Activated CD8-positive, alpha-beta memory T cell treated with anti-CD3 and anti-CD28 coated beads, Interleukin-2, amount 50 U/mL, for 4 hours (primary cell): ENCODE measurements at places on chromosomes 1 and 21.

DNA sequence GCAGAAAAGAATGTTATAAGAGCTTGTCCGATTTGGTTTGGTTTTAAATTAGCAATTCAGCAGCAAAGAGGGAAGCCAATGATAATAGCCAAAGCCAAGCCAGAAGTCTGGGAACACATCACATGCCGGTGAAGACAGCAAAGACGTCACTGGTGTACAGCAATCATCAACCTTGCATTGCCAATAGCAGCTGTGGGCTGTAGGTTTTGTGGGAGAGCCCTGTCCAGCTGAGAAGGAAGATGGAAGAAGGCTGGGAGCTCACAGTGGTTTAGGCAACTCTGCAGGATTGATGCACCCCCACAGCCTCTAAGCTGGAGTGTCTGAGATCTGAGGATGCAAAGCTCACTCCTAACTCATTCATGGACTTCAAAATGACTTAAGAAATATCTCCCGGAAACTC lies 338.7 kb downstream of the SIPA1L2 start:
- DNase-seq = no peak

- no peak for DNase-seq
These were observed 379.8 kb downstream of the GPATCH2 start for GRCh38 chr1:217251121-217251520.

- no peak for DNase-seq
These were observed 554 bp upstream of the SLC39A1 start for GRCh38 chr1:153963850-153964331.

DNA sequence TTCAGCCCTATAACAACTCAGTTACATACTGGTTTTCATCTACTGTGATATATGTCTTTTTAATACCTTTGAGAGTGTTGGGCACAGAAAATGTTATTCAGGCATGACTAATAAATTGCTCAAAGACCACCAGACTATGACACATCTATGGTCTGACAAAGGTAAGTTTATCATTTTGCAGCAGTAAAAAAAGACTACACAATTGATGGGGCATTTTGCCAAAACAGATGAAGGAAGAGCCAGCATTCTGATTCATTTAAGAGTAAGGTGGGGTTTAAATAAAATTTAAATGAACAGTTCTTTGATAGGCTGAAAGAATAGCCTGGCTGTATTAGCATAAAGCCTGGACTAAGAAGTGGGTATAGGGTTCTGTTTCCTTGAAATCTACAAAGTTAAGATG lies 8.8 kb upstream of the RNPC3 start:
- DNase-seq = no peak

DNA sequence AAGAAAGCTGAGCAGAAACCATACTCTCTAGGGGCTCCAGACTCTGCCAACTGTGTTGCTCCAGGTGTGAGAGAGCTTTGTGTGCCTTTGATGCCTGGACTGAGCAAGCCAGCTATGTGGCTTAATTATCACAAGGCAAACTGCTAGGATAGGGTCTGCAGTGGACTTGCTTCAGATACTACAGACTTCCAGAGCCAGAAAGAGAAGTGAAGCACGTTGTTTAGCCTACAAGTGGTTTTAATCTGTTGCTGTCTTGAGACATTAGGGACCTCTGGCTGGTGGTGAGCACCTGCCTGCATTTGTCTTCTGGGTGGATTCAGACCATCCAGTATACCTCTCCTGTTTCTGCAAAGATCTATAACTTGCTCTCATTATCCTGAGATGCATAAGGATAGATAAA lies 353.4 kb upstream of the PLXNA2 start:
- no peak for DNase-seq

- no peak for DNase-seq
These were observed 19.6 kb downstream of the CDKN2C start for GRCh38 chr1:50989694-50990093.

DNA sequence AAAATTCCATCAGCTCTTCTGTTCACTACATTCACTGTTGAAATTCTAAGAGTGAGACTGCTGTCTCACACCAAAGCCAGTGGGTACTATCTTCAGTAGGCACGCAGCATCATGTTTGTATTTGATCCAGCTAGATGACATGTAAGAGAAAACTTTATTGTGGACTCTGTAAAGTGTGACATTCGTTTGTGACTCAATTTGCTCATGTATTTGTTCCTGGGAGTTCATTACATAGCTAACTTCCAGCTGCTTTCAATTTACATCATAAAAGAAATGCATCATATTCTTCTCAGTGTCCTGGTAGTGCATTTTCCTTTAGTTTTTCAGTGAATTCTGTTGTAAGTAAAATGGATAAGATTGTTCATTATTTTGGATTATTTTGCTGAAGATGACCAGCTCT lies 31.4 kb downstream of the CTH start:
- no peak for DNase-seq

GRCh38 chr1:71054281-71054731 lies 6.7 kb upstream of the PTGER3 start:
- no peak for DNase-seq

DNA sequence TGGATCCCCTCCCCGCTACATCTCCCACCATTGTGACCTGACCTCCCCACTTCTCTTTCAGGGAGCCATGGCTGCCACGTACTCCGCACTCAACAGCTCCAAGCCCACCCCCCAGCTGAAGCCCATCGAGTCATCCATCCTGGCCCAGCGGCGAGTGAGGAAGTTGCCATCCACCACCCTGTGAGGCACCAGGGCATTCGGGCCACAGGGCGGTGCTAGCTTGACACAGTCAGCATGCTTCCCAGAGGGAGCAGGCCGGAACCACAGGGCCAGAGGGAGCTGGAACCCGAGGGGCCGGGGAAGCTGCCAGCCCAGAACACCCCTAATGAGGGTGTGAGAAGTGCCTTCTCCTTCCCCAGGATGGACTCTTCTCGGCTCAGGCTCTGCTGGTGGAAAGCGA lies 44.5 kb downstream of the RPS6KA1 start:
- no peak for DNase-seq

- no peak for DNase-seq
These were observed 23.3 kb downstream of the NAV1 start for GRCh38 chr1:201562257-201562656.

DNA sequence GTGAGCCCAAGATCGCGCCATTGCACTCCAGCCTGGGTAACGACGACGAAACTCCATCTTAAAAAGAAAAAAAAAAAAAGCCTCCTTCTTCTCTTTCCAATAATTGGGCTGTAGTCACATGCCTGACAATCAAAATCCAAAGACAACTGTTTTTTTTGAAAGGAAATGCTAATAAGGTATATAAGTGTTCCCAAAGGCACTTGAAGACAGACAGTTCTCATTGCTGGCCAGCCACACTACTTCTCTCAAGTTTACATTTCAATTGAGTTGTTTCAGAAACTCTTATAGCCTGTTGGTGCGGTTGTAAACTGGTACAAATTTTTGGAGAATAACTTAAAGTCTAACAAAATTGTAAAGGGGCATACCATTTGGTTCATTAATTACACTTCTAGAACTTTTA lies 23.3 kb downstream of the GATAD2B start:
- no peak for DNase-seq

DNA sequence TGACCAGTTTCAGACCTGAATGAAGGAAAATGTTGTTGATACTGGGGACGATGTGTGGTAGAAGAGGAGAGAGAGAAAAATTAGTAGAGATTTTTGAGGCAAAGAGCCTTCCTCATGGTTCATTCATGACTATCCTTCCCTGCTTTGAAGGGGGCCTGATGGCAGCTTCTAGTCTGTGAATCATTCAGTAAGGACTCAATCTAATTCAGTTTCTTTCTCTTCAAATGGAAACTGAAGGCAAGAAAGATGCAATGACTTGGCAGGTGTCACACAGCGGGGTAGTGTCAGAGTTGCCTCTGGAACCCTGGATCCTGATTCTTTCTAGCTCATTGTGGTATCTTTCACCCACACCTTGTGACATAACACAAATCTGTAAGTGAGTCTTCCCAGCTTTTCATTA lies 14.9 kb upstream of the CD5L start:
- no peak for DNase-seq

DNA sequence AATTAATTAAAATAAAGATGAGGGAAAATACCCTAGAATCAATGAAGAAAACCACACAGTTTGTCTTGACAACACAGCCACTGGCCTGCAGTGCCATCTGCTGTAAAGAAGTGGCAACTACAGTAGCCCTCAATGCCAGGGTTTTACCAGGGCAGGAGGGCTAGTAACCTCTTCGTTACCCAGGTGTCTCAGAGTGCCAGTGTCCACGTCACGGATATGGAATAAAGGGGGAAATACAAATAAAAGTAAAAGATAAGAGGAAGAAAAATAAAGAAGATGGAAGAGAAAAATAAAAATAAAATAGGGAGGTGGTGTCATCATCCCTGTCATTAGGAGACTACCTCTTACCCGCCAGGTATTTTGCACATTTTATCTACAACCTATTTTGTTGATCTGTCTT lies 14.2 kb upstream of the SLC44A3 start:
- DNase-seq = peak; percentile 34
